Head of caudate nucleus (tissue), 42 donors: ENCODE measurements at places on chromosomes 1 and 21.

DNA sequence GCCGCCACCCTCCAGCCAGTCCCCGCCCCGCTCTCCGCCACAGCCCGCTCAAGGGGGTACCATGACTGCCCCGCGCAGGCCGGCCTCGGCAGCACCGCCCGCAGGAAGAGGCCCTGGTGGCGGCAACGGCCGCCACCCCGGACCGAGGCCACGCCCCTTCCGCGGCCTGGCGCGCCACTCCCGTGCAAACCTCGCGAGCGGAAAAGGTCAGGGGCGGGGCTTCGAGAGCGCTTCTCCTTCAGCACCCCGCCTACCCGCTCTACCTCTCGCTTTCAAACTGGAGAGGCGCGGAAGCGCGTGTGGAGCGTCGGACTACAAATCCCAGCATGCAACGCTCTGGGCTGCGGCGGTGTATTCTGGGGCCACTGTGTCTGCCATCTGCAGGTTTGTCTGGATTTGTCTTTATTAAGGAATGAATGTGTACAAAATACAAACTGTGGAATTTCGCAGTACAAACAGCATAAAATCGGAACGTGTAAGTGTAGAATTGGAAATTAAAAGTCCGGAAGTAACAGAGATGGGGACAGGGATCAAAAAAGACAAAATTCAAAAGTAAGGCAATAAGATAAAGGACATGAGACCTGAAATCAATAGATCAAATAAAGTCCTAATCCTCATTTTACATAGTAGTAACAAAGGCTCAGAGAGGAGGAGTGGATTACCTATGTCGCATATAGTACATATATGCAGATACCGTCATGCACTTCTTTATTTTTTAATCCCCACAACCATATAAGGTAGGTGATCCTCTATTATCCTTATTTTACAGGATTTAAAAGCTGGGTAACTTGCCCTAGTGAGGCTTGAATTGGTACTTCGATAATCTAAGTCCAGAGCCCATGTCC is 464 bp upstream of the ADSS2 start:
- DNase-seq, result peak; percentile 99

GRCh38 chr21:30211071-30211470 is 4.8 kb downstream of the CLDN8 start:
- no peak for DNase-seq

DNA sequence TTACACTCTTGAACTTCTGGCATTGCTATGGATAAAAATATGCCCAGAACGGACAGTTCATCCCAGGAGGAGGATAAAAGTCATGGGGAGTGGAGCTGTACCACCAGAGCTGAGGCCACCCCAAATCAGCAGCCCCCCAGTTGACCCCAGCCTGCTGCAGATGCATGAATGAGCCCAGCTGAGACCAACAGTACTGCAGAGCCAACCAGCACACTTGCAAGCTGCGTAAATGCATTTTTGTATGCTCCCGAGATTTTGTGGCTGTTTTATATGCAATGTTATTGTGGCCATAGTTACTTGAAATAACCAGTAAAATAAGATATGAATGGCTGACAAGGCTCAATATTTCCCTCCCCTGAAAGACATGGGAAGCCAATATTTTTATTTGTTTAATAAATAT is 264.6 kb downstream of the DUSP10 start:
- DNase-seq, result no peak

- no peak for DNase-seq
Observed at GRCh38 chr1:35644204-35644603, 2.9 kb upstream of the PSMB2 start.

DNA sequence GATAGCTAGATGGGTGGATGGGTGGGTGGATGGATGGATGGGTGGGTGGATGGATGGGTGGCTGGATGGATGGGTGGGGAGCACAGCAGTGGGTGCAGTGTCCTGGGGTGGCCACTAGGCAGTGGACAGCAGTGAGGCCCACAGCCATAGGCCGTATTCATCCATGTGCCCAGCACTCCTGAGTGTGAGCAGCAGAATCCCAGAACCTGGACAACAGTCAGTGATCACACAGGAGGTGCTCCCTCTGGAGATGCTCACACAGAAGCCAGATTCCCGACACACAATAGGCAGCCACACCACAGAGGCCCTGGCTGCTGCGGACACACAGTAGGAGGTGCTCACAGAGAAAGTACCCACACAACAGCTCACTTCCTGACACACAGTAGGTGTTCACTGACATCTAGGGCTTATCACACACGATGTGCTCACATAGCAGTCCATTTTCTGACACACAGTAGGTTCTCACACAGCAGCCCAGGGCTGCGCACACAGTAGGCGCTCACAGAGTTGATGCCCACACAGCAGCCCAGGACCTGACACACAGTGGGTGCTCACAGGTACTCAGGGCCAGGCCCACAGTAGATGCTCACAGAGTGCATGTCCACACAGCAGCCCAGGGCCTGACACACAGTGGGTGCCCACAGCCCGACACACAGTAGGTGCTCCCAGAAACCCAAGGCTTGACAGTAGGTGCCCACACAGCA is 64.0 kb downstream of the RAP1GAP start:
- no peak for DNase-seq

DNA sequence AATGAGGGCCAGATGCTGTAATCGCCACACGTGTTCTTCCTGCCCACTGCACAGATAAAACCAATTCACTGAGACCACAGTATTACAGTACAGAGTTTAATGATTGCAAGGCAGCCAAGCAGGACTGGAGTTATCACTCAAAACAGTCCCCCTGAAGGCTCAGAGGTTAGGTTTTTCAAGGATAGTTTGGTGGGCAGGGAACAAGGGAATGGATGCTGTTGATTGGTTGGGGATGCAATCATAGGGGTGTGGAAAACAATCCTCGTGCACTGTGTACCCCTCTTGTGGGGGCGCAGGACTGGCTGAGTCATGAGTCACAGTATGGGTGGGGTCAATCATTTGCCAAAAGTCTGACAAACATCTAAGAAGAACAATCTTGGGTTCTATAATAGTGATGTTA is 12.4 kb upstream of the USP1 start:
- no peak for DNase-seq

DNA sequence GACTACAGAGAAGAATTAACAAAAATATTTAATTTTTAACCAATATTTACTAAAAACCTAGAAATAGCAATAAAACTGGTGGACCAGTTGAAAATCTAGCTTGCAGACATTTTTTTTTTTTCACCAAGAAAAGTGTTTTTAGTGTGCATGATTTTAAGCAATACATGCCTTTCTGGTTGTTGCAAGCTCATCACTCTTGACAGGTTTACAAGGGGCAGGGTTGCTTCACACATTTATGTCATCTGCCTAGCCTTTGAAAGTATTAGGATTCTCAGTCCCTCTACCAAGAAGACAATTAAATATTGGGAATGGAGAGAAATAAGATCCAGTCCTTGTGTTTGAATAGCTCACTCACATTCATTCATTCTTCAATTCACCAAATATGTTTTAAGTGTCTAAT is 53.8 kb upstream of the LYPLAL1 start:
- no peak for DNase-seq

DNA sequence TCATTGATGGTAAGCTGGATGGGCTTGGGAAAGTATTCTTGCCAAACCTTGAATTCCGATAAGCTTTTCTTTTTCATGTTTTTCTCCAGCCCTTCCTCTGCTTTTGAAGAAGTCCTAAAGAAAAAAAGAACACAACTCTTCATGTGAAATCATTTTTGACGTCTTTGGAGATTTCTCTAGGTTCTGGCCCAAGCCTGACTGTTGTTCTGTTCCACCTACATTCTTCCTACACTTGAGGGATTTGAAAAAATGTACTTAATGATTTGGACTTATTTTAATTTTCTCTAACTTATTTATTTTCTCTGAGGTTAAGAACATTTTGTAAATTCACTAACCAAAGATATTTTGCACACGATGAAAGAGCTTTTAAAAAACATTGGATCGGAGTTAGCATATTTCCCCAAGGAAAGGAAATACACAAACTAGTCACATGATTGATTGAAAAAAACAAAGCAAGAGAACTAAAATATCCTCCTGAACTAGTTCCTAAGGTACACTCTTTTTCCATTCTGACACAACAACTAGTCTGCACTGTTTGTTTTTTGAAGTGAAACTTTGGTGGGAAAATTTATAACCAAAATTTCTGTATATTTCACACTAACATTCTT is 82.3 kb downstream of the LTN1 start:
- no peak for DNase-seq

DNA sequence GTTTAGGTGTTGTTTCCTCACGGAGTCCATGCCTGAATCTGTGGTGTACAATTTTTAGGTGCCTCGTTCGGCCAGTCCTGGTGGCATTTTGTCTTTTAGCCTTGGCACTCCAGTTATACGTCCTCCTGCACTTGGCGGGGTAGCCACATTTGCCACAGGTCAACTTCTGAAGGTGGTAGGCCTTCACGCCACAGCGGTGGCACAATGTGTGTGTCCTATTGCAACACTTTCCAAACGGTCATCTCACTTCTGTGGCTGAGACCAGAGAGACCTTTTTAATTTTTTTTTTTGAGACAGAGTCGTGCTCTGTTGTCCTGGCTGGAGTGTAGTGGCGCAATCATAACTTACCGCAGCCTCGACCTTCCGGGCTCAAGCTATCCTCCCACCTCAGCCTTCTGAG is 49.1 kb downstream of the CAMTA1 start:
- DNase-seq, result no peak

DNA sequence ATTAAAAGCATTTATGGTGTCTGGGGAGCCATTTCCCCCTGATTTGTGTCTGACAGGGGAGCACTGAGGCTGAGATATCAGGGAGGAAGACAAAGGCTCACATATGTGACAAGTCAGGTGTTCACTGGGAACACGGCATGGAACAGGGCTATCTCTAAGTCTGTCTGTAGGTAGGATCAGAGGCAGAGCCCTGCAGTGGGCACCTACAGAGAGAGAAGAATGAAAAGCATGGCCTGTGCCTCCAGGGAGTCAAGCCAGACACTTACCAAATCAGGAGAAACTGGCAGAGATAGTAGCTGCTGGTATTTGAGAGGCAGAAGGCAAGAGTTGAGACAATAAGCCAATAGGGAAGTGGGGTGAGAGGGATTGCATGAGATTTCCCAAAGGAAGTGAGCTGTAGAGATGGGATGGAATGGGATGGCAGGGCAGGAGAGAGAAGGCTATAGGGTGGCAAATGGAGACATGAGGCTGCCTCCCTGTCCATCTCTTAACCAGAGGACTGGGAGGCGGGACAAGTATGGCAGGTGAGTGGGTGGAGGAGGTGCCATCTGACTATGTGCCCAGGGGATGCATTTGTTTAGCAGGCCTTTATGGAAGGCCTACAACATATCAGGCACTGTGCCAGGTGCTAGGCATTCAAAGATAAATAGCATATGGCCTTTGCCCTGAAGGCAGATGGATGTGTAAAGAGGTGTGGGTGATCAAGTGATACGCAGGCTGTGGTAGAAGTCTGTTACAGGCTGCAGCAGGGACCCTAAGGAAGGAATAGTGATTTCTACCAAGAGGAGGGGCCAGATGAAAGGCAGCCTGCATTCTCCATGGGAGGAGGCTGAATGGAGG is 136.2 kb upstream of the IPO9 start:
- DNase-seq, result no peak

DNA sequence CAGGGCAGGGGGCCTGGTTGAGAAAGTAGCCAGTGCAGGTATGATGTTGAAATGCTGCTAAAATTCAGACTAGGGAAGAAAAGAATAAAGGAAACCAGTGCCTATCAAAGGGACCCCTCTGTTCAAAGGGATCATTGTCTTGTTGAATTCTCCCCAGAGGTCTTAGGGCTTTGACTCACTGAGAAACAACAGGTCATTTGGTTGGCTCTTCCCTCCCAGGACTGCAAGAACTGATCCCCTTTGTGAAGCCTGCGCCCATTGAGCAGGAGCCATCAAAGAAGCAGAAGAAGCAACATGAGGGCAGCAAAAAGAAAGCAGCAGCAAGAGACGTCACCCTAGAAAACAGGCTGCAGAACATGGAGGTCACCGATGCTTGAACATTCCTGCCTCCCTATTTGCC is 11.8 kb upstream of the CELSR2 start:
- no peak for DNase-seq

GRCh38 chr1:5575396-5575940 is 416.8 kb downstream of the NPHP4 start:
- DNase-seq, result no peak

GRCh38 chr1:110798691-110799256 is 74.2 kb upstream of the CD53 start:
- no peak for DNase-seq

DNA sequence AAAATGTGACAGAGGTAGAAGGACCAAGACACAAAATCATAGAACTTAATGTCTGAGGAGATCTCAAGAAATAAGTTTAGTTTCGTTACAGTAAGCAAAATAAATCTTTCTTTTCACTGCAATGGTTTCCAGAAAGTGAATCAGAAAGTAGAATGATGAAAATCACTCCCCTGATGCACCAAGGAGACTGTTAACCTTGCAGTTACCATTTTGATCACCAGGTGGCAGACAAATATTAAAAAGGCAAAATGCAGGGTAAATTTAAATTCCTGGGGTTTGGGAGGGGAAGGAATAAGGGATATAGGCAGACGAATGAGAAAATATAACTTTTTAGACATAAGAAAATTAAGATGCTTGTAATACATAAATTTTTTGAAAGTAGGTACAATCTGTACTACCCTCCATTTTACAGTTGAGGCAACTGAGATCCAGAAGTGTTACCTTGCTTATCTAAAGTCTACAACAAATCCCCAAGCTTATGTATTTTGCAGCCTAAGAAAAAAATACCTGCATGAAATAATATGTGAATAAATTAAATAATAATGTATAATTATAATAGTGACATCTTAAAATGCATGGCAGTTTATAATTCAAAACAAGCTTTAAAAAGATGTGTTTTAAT is 253.2 kb downstream of the CRB1 start:
- no peak for DNase-seq

GRCh38 chr21:42427809-42428419 is 24.2 kb downstream of the UBASH3A start:
- no peak for DNase-seq

DNA sequence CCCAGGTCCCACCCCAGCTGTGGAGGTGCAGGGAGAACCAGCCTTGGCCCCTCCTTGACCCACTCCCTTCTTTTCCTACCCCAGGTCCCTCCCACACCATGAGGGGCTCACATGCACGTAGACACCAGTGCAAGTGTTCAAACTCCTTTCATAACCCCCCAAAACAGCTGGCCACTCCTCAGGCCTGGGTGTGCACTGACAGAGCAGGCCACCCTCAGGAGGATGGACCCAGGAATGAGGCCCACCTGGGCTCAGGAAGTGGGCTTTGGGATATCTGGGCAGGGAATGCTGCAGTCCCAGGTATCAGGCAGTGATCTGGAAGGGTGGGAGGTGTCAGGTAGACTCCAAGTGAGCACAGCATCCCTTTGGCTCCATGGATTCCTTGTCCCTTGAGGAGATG is 723.8 kb downstream of the MATN1 start:
- no peak for DNase-seq

DNA sequence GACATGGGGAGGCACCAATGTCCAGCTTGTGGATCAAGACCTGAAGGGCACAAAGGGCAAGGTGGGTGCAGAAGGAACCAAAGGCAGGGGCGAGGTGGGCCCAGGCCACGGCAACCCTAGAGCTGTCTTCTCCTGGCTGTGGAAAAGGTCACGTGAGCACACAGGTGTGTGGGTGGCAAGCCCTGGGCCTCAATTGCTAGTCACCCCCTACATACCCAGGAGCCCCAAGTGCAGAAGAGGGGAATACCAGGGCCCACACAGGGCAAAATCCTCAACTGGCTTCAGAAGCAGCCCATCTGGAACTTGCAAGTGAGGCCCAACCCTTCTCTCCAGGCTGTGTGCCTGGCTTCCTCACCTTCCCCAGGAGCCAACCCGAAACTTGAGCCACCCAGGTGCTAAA is 25.6 kb downstream of the ZBTB17 start:
- no peak for DNase-seq
